ENCODE measurements at places on chromosomes 4 and X.
A peak's percentile ranks its signal among the peaks of the same experiment; 100 is the strongest.

- DNase-seq: no peak
These were observed 52.1 kb upstream of the PCDH10 start for GRCh38 chr4:133096972-133097371.

- no peak for DNase-seq
These were observed 57.3 kb upstream of the ACSL1 start for GRCh38 chr4:184883024-184883423.

DNA sequence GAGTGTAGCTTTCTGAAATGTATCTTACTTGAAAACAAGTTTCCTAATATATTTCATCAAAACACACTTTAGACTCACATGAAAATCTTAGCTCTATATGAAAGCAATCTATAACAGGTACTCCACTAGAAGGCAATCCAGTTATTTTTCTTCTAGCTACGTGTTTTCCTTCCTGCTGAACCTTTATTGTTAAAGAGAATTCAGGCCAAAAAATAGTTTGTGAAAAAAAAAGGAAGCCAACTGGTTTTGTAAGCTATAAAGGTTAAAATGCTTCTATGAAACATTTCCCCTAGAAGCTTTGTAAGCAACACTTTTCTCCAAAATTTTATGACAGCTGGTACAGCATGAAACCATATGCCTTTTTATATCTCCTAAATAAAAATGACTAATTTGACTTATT is 304.7 kb upstream of the DIAPH2 start:
- DNase-seq: peak; percentile 1

- DNase-seq: no peak
These were observed 2.7 kb upstream of the NUDT9 start for GRCh38 chr4:87419578-87420249.

DNA sequence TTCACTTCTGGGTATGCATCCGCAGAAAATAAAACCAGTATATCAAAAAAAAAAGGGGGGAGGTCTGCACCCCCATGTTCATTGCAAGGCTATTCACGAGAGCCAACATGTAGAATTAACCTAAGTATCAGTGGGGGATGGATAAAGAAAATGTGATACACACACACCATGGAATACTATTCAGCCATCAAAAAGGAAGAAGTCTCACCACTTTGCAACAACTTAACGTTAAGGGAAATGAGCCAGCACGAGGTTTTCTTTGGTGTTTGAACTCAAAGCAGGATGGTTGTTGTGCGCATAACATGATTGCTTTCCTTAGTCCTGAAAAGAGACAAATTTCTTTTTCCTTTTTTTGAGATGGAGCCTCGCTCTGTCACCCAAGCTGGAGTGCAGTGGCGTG is 222.7 kb downstream of the SHOX start:
- DNase-seq: no peak

DNA sequence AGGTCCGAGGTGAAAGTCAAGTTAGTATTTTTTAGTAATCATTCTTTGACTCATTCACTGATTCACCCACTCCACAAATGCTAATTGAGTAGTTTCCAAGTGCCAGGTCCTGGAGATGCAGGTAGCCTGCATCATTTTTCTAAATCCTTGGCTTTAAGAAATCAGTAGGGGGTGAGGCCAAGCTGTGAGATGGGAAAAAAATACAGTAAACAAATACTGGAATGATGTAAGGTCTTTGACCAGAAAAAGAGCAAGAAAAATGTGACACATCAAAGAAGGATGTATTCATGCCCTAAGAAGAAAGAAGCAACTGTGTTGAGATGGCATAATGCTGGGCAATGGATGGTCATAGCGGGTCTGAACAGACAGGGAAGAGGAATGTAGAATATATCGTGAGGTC is 1386.6 kb downstream of the PCDH7 start:
- DNase-seq: no peak

DNA sequence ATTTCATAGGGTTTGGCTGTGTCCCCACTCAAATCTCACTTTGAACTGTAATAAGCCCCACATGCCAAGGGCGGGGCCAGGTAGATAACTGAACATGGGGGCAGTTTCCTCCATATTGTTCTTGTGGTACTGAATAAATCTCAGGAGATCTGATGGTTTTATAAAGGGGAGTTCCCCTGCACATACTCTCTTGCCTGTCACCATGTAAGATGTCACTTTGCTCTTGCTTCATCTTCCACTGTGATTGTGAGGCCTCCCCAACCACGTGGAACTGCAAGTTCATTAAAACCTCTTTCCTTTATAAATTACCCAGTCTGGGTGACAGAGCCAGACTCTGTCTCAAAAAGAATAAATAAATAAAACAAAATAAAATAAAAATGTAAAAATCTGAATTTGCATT is 95.9 kb downstream of the PDS5A start:
- DNase-seq: no peak

GRCh38 chrX:119401569-119401968 is 2.4 kb downstream of the SLC25A43 start:
- DNase-seq: no peak

- no peak for DNase-seq
These were observed 196.5 kb upstream of the FTHL17 start for GRCh38 chrX:31268359-31268758.

DNA sequence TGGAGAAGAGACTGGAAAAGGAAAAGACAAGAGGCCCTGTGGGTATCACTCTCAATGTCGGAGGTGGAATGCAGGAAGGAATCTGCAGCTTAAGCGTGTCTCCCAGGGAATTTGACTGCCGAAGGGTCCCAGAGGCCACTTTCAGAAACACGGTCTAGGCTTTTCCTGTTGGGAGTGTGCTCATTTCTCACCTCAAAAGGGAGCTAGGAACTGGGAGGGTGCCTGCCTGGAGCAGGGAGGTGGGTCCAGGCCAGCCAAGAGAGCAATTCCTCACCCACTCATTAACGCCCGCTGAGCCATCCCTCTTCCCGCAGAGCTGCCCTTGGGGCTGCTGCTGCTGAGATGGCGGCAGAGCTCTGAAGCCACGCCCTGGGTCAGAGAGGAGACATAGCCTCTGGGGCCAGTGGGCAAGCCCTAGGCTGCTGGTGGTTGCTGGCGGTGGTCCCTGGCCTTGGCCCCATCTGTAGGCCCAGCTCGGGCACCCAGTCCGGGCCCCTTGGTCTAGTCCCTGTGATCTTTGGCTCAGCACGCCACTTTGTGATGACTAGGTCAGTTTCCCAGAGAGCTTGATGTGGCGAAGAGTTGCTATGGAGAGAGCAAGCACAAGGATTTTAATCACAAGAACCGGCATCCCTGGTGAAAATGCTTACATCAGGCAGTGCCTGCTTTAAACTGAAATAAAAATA is 4.1 kb downstream of the ZNF185 start:
- DNase-seq: no peak

DNA sequence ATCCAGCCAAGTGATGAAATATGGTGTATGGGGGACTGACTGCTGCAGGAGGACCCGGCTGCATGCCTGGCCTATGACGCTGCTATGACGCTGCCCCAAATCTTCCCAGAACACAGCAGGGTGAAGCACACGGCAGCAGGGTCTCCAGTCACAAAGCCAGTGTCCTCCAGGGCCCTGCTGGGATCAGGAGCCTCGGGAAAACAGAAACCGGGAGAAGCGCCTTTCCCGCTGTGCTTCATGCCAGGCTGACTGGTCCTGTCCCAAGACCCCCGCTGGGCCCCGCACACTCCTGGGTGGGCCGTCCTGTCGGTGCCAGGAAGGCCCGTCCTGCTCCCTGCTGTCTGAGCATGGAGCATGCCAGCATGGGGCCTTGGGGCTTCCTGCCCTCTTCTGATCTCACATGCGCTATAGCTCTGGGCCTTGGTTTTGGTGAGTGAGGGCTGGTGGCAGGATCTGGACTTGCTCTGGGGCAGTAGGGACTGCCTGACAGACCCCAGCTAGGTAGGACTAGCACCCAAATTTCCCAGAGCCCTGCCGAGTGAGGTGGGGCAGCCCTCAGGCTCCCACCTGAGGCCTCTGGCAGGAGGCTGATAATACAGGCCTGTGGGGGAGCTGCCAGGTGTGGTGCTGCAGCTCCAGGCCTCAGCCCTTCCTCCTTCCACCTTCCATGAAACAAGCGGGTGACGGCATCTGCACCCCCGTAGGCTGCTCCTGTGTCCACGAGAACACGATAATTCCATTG is 64.0 kb downstream of the ACOX3 start:
- no peak for DNase-seq

GRCh38 chr4:84529169-84529751 is 30.2 kb upstream of the NKX6-1 start:
- DNase-seq: peak; percentile 11

GRCh38 chr4:71945791-71946190 is 86.0 kb upstream of the NPFFR2 start:
- DNase-seq: no peak

DNA sequence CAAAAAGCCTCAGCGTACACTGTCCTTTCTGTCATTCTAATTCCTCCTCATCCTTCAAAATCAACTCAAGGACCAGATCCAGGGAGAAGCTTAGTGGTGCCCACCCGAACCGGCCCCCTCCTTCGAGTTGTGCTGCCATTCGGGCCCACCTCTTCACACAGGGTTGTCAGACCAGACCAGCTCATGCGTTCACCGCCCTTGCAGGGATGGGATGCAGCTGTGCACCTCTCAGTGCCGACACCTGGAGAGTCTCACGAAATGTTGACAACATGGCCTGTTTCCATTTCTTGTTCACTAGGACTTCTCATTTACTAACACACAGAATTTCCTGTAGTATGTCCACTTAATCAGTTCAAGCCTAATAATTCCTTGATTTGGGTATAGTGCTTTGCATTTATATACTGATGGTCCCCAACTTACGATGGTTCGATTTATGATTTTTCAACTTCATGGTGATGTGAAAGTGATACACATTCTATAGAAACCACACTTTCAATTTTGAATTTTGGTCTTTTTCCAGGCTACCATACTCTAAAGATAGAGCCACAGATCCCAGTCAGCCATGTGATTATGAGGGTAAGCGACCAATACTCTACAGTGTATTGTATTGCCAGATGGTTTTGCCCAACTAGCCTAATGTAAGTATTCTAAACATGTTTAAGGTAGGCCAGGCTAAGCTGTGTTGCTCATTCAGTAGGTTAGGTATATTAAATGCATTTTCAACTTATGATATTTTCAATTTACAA is 23.3 kb downstream of the PKD2 start:
- DNase-seq: no peak

- no peak for DNase-seq
These were observed 187.4 kb upstream of the TEX13C start for GRCh38 chrX:125132274-125132673.

GRCh38 chr4:37648084-37648817 is 37.9 kb downstream of the RELL1 start:
- DNase-seq: no peak

GRCh38 chr4:168486912-168487281 is 6.6 kb upstream of the DDX60L start:
- DNase-seq: no peak

DNA sequence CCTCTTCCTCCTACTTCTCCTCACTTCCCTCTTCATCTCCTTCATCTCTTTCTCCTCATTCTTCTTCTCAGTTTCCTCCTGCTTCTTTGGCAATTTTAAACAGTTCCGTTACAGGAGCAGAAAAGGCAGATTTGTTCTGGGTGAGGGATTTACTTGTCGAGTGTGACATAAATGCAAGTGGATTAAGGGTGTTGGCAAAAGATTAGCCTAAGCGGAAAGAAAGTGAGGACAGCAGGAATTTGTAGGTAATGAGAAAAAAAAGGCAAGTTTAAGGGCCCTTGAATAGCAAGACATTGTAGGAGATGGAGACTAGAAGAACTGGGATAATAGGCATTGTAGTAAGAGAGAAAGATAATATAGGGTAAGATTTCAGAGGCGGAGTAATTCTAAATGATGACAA is 841.6 kb downstream of the RAPGEF2 start:
- no peak for DNase-seq

GRCh38 chr4:172751550-172751949 is 417.1 kb upstream of the GALNT7 start:
- no peak for DNase-seq

DNA sequence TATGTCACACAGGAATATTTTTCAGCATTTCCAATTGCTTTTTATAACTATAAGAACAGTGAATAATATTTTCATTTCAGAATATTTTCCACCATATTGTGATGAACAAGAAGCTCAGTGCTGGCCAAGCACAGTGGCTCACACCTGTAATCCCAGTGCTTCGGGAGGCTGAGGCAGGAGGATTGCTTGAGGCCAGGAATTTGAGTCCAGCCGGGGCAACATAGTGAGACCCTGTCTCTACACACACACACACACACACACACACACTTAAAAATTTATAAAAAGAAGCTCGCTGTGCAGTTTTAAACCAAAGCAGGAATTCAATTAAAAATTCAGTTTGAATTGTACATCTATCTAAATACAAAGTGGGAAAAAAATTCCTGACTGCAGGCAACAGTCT is 3.2 kb downstream of the ZFYVE28 start:
- no peak for DNase-seq

DNA sequence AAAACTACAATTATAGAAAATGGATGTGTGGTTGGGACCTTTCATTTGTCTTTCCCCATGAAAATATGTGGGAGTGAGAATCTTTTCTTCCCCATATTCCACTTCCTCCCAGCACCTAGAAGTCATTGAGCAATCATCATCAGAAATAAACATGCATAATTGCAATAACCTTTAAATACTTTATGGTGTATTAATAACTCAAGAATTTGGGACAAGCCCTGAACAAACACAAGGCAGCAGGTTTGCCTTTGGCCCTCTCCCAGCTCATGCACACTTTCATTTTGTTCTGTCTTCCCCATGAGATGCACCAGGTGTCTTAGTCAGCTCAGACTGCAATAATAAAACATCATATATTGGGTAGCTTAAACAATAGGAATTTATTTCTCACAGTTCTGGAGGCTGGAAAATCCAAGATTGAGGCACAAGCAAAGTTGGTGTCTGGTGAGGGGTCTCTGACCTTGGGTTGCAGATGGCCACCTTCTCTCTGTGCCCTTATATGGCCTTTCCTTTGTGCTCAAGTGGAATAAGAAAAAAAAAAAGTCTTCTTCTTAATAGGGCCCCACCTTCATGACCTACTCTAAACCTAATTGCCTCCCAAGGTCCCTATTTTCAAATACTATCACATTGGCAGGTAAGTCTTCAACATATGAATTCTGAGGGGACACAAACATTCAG is 34.7 kb upstream of the TMEM184C start:
- DNase-seq: no peak

GRCh38 chr4:104163820-104164219 is 330.9 kb downstream of the CXXC4 start:
- DNase-seq: no peak

GRCh38 chr4:24730256-24731001 is 64.9 kb upstream of the SOD3 start:
- DNase-seq: peak; percentile 79

- no peak for DNase-seq
These were observed 134.5 kb upstream of the NLGN4X start for GRCh38 chrX:6363188-6363587.
